ENCODE measurements at places on chromosomes 6 and 20.

DNA sequence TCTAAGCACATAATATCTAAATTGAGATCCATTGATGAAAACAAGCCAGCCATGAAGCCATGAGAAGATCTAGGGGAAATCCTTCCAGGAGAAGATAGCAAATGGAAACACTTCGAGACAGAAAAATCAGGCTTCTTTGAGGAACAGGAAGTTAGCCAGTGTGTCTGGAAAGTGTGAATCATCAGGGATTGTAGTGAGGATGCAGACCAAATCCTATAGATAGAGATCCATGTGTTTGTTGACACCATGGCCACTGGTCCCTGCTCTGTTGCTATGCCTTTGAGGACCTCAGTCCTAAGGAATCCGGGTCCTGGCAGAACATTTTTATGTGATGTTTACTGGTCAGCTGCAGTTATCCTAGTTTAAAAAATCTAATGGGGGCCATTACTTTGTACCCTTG lies 6.6 kb upstream of the ELOVL2 start:
- DNase-seq = no peak

DNA sequence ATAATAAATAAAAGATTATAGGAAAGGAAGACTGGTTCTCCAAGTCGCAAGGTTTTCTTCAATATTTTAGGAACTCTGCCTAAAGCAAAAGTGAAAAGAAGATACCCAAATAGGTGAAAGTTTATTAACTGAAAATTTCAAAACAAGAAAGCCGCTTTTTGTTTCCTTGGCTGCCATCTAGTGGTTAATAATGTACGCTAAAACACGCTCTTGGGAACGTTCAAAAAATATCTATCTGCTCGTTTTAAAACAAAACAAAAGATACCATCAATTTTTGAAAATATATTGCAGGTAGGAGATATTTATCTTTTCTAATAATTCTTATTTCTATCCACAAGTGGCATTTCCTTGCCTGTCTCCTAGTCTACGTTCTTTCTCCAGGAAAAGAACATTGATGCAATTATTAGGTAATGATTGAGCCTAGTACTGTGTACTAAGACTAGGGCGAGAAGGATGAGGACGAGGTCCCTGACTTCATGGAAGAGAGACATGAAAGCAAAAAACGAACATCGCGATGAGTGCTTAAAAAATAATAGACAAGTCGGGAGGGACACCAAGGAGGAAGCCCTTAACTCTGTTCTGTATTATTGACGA lies 97.2 kb downstream of the SPTLC3 start:
- peak; percentile 48 for DNase-seq

DNA sequence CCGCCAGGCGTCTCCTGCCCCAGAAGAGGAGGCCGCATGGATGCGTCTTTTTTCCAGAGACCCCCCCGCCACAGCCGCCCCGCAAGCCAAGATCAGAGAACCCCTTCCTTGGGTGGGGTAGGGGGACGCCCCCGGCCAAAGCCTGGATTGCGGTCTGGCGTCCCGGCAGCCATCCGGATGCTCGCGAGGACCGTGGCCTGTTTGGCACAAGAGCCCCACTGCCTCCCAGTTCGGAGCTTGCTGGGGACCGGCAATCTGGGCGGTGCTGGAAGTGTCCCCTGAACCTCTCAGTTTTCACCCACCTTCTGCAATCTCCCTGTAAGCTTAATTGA lies 924 bp downstream of the FAM162B start:
- no peak for DNase-seq

DNA sequence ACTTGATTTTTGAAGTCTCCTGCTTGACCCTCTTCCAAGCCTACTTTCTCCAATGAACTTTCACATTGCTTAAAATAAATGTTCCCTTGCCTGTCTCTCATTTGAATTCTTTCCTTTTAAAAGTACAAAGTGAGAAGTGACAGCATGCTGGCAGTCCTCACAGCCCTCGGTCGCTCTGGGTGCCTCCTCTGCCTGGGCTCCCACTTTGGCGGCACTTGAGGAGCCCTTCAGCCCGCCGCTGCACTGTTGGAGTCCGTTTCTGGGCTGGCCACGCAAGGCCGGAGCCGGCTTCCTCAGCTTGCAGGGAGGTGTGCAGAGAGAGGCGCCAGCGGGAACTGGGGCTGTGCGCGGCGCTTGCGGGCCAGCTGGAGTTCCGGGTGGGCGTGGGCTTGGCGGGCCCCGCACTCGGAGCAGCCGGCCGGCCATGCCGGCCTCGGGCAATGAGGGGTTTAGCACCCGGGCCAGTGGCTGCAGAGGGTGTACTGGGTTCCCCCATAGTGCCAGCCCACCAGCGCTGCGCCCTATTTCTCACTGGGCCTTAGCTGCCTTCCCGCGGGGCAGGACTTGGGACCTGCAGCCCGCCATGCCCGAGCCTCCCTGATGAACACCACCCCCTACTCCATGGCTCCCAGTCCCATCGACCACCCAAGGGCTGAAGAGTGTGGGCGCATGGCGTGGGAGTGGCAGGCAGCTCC lies 31.9 kb downstream of the SERPINB6 start:
- no peak for DNase-seq

DNA sequence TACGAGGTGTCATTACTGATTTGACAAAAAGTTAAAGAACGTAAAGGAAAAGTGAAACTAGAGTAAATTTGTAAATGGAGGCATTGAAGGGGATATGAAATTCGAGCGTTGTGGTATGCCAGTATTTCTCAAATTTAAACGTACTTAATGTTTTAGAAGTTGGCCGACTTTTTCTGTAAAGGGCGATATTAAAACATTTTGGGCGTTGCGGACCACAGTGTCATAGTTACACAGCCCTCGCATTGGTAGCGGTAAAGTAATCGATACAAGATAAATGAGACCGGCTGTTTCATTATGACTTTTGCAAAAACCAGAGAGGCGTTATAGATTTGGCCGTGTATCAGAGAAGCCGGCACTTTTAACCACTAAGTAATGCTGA lies 39.6 kb downstream of the OR2B2 start:
- no peak for DNase-seq

DNA sequence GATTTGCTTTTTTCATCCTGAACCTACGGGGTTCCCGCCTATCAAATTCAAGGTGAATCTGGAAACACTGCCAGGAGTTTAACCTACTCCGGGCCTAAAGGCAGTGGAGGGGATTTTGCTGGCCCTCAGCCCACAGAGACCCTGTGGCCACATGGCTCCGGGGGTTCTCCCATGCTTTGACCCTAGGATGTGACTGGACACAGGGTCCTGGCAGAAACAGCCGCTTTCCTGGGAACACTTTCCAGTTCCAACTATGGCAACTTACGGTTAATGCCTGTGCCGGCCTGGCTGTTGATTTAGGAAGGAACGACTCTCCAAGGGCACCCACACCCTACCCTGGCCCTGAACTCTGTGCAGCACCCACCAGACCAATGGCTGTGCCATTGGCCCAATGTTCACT lies 141.7 kb upstream of the RPS6KA2 start:
- no peak for DNase-seq

DNA sequence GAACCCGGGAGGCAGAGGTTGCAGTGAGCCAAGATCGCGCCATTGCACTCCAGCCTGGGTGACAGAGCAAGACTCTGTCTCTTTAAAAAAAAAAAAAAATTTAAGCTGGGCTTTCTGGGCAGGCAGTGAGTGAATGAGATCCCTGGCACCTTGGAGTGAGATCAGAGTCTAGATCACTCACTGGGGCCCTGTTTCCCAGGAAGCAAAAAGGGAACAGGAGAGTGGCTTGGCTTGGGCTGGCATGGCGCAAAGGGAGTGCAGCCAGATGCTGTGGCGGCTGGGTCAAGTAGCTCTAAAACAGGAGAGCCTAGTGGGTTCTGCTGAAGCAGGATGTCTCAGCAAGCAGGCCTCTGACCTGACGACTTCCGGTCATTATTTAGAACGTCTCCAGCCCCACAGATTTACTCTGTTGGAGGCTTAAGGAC lies 10.4 kb downstream of the PLCG1 start:
- peak; percentile 34 for DNase-seq

DNA sequence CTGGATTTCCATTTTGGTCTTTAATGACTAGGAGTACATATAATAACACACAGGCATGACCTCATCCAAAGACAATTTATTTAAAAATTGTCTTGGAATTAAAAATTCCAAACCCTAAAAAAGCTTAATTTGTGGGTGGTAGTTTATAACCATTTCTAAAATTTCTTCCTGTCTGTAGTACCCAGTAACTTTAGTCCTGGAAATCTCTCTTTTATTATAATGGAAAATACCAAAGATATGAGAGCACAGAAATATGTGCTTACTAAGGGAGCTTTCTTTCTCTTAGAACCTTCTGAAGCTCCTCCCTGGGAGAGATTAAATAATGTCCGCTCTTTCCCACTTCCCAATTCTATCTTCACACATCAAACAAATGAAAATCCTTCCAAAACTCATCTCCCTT lies 70.5 kb upstream of the PRL start:
- no peak for DNase-seq

DNA sequence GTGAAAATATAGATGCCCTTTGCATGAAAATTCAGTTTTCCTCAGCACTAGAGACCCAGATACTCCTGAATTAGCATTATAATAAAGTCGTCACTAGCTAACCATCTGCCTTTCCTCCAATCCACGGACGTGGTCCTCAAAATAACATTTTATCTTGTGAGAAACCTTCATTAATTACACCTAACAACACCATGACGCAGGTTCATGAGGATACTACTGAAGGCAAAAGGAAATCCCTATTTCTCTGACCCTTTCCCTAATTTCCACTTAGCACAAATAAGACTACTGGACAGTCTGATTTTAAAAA lies 1.3 kb upstream of the PNISR start:
- DNase-seq = no peak

DNA sequence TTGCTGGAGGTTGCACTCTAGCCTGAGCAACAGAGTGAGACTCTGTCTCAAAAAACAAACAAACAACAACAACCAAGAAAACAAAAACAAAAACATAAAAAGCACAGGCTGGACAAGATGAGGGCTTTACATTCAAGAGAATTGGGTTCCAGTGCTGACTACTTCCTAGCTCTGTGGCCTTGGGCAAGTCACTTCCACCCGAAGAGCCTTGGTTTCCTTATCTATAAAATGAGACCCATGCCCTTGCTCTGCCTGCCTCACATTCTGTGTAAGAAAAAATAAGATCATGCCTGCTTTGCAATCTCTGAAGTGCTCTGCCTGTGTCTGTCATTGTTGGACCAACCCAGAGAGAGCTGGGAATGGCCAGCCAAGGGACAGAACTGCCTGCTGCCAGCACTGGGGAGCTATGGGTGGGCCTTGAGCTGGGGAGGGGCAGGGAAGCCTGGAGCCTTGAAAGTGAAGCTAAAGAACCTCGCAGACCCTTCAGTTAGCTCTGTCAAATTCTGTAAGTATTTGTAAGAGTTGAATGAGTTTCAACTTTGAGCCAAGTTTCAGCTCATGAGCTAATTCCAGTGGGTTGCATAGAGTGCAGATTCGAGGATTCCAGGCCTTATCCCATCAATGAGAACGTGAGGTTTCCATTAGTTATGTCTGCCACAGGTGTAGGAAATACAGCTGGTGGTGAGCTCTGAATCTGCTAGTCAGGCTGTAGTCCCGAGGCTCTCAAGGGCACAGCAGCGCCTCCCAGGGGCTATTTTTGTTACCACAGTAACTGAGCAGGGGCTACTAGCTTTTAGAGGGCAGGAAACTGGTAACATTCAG lies 93.2 kb downstream of the DLGAP4 start:
- DNase-seq = peak; percentile 62

DNA sequence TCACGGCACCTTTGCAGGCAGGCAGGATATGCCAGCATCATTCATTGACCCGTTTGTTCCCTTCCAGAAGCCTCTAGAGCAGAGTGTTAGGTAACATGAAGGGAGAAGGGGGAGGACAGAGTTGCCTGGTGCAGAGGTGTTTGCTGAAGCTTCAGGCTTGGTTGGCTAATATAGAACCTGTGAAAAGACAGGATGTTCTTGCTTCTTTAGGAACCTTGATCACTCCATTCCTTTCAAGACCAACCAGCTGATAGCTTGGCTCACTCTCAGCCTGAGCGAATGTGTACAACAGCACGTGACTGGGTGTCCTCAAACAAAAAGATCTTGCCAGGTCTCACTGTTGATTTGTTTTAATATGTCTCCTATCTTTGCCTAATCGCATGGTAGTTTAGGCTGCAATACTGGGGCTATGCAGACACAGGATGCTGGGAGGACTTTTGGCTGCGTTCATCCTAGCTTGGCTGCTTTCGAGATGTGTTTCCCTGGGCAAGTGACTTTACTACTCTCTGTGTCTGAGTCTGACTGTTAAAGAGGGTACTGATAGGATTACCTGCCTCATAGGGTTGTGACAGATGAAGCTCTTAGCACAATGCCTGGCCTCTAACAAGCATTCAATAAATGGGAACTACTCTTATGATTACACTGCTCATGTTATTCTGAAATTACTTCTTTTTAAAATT lies 16.0 kb downstream of the SHLD1 start:
- no peak for DNase-seq

DNA sequence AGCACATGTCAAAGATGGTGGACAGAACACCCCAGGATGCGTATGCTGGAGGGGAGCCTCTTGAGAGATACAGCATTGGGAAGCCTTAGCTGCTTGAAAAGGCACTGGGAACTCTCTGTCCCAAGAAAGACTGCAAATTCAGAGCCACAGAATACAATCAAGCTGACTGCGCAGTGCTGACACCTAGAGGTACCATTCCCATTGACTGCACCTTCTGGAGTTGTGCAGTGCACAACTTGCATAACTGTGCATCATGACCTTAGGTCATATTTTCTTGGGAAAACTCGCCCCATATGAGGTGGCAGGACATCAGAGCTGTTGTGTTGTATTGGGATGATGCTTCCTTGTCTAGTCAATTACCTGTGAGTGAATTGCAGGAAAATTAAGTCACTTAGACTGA lies 646.5 kb upstream of the NOX3 start:
- DNase-seq = no peak
